Caco-2 (cell line): ENCODE measurements at places on chromosomes 6 and 20. TPM values are rescaled to one million over a fixed set of nuclear protein-coding genes. Genes with fewer than 3 reads are reported as not detected.

The CLPSL2 gene
- total RNA-seq, result 1.3 and 2.0 TPM in 2 replicates

DNA sequence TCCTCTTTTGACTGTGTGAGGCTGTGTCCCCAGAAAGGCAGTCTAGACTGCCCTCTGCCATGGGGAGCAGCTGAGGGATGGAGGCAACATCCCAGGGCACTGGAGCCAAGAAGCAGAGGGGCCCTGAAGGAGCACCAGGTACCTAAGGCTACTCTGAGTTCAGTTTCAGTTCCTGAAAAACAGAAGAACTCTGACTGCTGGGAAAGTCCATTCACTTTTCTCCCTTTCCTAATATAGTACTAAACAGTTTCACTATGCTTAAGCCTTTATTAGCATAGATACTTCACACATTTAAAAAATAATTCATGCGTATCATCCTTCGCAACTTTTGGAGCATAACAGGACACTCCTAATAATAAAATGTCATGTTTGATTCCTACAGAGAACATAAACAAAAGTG, 130.0 kb downstream of the FOXC1 start:
- DNase-seq, result no peak

DNA sequence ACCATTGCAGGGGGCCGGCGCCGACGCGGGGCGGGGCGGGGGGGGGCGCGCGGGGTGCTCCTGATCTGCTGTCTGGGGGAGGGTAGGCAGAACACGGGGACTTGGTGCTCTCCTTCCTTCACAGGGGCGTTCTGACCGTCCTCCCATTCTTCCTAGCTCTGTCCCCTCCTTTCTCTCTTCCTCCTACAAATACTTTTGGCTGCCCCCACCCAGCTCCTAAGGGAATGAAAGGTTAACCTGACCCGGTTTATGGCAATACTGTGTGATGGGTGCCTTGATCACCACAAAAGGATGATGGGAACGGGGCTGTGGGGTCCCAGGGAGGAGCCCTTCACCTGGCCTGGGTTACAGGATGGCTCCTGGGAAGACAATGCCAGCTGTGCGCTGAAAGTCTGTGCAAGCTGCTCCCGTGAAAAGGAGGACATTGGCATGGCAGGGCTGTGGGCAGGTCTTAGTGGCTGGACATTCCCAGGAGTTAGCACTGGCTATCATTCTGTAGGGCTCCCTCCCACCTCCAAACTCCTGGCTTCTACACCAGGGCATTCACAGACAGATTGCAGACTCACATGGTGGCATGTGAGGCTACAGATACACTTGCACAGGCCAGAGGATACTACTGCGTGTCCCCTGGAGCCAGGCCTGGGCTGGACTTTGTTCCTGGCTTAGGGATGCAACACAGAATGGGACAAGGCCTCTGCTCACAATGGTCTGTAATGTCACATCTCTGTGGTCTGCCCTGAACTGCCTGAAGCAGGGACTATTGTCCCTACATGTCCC, 1.9 kb upstream of the TPD52L2 start:
- DNase-seq, result no peak

- DNase-seq, result no peak
Measured at GRCh38 chr6:118993803-118994251, 58.9 kb upstream of the MCM9 start.

DNA sequence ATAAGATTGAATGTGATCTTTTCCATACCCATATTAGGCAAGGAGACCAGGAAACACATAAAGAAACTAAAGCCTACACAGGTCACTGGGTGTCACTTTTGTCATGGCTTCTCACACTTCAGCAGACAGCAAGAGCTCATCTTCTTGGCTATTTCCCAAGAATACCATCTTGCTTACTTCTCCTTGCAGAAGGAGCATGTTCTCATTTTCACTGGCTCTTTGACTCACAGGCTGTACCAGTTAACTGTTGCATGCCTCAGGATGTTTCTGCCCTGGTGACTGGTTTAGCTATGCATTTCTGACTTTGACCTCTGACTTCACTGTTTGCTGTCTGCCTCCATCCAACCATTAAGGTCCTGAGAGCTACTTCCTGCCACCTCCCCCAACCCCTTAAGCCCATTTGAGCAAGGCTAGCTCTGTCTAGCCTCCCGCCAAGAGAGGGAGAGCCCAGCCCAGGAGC, 40.3 kb upstream of the OGFRL1 start:
- no peak for DNase-seq

- no peak for DNase-seq
Measured at GRCh38 chr20:13422637-13423036, 201.6 kb downstream of the ISM1 start.

GRCh38 chr6:135994857-135995544, 143.5 kb downstream of the PDE7B start:
- no peak for DNase-seq

GRCh38 chr6:146878952-146879340, 280.2 kb downstream of the ADGB start:
- no peak for DNase-seq

- DNase-seq, result no peak
Measured at GRCh38 chr6:131139599-131139998, 4.3 kb downstream of the AKAP7 start.

The VARS1 gene
- total RNA-seq, result 132 and 135 TPM in 2 replicates

DNA sequence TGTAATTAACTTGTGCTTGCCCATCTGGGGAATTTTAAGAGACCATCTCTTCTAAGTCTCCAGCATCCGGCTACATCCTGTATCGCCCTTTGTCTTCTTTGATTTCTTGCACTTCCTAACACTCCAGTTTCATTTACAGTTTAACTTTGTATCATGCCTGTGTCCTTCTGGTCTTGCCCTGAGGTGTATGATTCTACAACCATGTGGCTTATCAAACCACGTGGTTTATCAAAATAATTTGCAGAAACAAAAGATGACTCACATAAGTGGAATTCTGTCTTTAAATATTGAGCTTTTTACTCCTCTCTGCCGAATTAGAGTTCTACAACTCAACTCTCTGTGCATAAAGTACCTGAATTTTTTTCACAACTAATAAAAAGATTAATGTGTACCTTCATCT, 580.7 kb downstream of the KIF16B start:
- DNase-seq, result no peak

GRCh38 chr6:120173250-120173649, 823.7 kb upstream of the MAN1A1 start:
- DNase-seq, result no peak
